ENCODE measurements at places on chromosomes 12 and 14.

DNA sequence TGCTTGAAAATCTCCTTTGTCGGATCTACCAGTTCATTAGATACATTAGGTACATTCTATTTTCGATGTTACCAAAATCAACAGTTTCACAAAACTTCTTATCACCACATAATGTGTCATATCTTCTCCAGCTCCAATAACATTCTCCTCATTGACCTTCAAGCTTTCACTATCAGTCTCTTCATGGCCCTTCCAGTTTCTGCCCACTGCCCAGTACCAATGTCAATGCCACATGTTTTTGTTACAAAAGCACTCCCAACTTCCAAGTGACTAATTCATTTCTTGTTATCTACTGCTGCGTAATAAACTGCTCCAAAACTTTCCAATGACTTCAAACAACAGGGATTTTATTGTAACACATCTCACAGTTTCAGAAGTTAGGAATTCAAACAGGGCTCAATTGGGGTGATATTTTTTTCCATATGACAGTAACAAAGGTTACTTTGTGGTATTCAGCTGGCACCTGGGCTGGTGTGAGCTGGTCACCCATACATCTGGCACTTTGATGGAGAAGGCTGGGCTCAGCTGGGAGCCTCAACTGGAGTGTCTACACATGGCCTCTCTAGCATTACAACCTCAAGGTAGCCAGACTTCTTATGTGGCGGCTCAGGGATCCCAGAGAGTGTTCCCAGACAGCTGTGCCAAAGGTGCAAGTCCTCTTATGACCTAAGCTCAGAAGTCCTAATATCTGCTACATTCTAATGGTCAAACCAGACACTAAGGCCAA is 6.1 kb downstream of the OR5AU1 start:
- H3K4me1 ChIP-seq = no peaks in the 10 kb centered on the region
- no peak for DNase-seq
- no peaks in the 10 kb centered on the region for H3K27me3 ChIP-seq
- H3K36me3 ChIP-seq = no peaks in the 10 kb centered on the region

DNA sequence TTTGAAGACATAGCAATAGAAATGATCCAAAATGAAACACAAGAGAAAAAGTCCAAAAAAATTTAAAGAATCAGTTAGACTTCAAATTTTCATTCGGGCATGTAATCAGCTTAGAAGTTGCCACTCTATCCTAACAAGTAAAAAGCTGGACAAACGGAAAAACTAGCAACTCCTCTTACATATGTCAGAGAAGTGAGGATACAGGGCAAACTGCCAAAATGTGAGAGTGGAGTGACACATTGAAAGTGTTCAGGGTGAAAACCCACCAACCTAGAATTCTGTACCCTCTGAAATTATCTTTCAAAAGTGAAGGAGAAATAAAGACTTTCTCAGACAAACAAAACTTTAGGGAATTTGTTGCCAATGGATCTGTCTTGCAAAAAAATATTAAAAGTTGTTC is 42.0 kb upstream of the CHPT1 start:
- H3K27ac ChIP-seq = peak overlapping the region; percentile 23
- H3K36me3 ChIP-seq = peaks cover 100% of the 10 kb centered on the region
- H3K4me3 ChIP-seq = no peak overlapping the region
- H3K4me1 ChIP-seq = no peaks in the 10 kb centered on the region
- H3K27me3 ChIP-seq = no peaks in the 10 kb centered on the region
- DNase-seq = no peak

DNA sequence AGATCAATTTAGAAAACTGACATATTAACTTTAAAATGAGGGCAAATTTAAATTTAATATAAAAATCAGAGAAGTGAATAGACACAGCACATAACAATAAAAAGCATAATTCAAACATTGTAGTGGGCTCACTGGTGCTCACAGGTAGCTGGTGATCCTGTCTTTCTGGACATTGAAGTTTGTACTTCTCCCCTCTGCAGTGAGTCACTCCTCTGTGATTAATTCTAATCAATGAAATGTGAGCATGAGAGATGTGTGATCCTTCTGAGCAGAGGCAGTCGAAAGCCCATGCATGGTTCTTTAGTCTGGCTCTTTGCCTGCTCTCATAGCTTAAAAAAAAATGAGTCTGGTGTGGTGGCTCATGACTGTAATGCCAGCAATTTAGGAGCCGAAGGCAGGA is 59.0 kb upstream of the RERGL start:
- no peak overlapping the region for H3K4me3 ChIP-seq
- no peak overlapping the region for H3K27ac ChIP-seq
- H3K27me3 ChIP-seq = no peaks in the 10 kb centered on the region
- H3K36me3 ChIP-seq = no peaks in the 10 kb centered on the region
- H3K4me1 ChIP-seq = no peaks in the 10 kb centered on the region

- no peak overlapping the region for H3K4me3 ChIP-seq
- no peak for DNase-seq
- no peaks in the 10 kb centered on the region for H3K36me3 ChIP-seq
- no peaks in the 10 kb centered on the region for H3K27me3 ChIP-seq
These were observed 16.1 kb downstream of the KLRF1 start for GRCh38 chr12:9843407-9843806.

DNA sequence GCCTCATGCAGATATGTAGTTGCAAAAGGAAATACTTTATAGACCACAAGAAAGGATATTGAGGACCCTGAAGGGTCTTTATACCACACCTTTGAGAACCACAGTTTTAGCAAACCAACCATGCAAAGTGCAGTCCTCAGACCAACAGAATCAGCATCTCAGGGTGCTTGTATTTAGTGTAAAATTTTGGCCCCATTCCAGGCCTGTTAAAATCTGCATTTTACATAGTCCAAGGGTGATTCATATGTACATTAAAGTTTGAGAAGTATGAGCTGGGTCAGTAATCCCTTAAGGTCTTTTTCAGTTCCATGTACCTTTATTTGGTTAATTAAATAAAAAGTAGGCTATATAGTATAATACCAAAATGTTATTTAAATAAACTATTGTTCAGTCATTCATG is 91.2 kb downstream of the WNK1 start:
- no peaks in the 10 kb centered on the region for H3K36me3 ChIP-seq
- no peak overlapping the region for H3K4me3 ChIP-seq
- no peak overlapping the region for H3K27ac ChIP-seq
- no peaks in the 10 kb centered on the region for H3K27me3 ChIP-seq

GRCh38 chr12:10385166-10385613 is 4.7 kb downstream of the KLRK1 start:
- H3K4me3 ChIP-seq = no peak overlapping the region
- H3K27me3 ChIP-seq = no peaks in the 10 kb centered on the region
- no peak for DNase-seq
- H3K4me1 ChIP-seq = no peaks in the 10 kb centered on the region
- H3K27ac ChIP-seq = no peak overlapping the region
- H3K36me3 ChIP-seq = no peaks in the 10 kb centered on the region

DNA sequence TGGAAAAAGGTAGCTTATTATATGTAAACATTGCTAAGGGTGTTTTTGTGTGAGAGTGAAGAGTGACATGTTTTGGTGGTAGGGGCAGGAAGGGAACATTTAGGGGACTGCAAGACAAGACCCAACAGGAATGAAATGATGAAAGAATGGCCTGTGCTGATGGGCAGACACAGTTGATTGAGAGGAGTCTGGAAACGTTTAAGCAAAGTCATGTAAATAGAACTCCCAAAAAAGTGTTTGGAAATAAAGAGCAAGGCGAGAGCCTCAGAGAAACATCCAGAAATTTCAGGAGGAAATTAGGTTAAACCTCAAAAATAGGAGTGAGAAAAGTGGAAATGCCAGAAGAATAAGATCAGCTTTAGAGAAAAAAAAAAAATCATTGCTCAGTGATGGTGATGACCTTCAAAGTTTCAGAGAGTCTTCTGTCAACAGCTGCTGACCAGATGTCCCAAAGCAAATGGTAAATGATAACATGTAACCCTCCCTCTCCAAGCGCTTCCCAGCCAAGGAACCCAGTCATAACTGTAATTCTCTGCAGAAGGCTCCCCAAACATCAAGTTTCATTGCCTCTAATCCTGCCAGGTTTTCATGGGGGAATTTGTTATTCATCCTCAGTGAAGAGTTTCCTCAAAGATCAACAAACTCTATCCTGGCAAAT is 223.2 kb upstream of the FAR2 start:
- no peak for DNase-seq
- no peak overlapping the region for H3K4me3 ChIP-seq
- H3K27ac ChIP-seq = no peak overlapping the region
- no peaks in the 10 kb centered on the region for H3K27me3 ChIP-seq
- no peaks in the 10 kb centered on the region for H3K4me1 ChIP-seq

DNA sequence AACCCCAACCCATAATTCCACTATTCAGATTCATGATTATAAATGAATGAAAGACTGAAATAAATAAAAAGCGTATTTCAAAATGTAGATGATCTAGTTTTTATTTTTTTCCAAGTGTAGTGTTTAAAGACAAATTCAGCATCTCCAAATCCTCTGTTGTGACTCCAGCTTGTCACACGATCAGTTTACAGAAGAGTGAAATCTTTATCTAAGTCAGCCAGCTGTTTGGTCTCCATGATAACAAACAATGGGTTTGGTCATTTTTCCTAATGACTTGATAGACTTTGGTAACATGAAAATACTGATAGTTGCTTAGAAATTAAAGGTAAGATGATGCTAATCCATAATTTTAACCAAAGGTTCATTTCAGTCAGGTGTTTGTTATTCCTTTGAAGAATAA is 114.5 kb upstream of the RASSF8 start:
- H3K27ac ChIP-seq = no peak overlapping the region
- no peak overlapping the region for H3K4me3 ChIP-seq
- no peaks in the 10 kb centered on the region for H3K36me3 ChIP-seq
- H3K27me3 ChIP-seq = no peaks in the 10 kb centered on the region
- H3K4me1 ChIP-seq = no peaks in the 10 kb centered on the region
